ENCODE measurements at places on chromosomes 1 and 21.

DNA sequence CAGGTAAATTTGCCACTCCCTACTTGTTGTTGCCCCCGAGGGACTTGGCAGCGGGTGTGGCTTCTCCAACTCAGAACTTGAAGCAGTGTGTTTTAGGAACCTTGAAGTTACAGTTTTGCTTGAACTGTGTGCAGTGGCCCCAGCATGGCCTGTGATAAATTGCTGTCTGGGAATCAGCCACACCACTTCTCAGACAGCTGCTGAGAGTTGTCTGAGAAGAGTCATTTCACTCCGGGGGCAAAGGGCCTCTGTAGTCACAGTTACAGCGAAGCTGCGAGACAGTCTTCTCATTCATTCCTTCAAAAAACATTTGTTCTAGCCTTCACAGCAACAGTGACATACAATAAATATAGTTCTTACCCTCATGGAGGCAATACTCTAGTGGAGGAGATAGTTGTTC lies 70.3 kb downstream of the PROX1 start:
- no peak for DNase-seq

- no peak for DNase-seq
Measured at GRCh38 chr1:207951652-207952051, 40.7 kb upstream of the CD34 start.

- no peak for DNase-seq
Measured at GRCh38 chr1:103561643-103562395, 9.6 kb upstream of the AMY2B start.

DNA sequence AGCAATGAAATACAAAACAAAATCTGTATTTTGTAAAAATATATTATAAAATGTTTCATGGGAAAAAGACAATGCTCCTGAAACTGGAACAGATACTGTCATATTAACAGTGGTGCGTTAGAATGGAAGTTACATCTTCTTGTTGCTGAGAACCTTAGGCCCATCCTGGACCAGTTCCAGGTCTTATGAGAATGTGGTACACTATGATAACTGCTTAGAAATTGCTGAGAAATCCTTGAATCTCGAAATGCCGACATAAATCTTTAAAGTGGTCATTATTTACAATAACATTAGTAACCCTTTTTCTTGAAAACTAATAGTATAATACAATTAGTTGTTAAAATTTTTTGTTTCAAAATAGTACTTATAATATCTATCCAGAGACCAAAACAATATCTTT lies 747.9 kb upstream of the NCAM2 start:
- no peak for DNase-seq

DNA sequence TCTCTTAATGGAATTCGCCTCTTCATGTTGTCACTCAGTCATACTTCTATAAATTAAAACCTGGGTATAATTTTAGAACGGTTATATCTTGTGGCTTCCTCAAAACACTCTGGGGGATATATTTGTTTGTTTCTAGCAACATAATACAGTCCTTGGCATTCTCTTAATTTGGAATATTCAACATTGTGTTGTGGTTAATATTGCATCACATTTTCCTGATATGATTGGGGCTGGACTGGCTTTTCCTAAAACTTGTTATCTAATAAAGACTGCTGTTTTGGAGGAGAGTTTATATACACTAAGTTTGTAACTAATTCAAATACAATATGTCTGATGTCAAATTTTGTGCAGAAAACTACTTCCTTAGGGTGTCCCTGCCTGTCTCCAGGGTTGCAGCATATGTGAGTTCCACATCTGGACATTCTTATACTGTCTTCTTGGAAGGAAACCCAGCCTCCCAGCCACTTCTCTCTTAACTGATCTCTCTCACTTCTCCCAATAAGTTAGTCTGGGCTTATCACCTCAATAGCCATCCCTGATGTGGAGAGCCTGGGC lies 892.6 kb downstream of the MRPL39 start:
- DNase-seq = no peak

DNA sequence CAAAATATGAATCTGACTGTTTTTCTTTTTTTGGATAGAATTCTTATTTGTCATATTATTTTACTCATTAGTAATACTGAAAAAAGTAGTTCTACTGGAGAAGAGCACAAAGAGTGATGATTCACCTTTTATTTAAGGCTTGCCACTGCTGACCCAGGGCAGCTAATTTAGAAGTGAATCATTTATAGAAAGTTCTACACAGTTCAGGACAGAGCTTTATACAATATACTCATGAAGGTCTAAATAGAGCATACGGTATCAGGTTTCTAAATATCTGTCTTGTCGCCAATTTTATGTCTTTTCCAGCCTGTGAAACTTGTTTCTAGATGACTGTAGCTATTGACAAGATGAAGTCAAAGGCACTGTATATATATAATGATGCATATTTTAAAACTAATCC lies 25.0 kb downstream of the GIPC2 start:
- DNase-seq = no peak

DNA sequence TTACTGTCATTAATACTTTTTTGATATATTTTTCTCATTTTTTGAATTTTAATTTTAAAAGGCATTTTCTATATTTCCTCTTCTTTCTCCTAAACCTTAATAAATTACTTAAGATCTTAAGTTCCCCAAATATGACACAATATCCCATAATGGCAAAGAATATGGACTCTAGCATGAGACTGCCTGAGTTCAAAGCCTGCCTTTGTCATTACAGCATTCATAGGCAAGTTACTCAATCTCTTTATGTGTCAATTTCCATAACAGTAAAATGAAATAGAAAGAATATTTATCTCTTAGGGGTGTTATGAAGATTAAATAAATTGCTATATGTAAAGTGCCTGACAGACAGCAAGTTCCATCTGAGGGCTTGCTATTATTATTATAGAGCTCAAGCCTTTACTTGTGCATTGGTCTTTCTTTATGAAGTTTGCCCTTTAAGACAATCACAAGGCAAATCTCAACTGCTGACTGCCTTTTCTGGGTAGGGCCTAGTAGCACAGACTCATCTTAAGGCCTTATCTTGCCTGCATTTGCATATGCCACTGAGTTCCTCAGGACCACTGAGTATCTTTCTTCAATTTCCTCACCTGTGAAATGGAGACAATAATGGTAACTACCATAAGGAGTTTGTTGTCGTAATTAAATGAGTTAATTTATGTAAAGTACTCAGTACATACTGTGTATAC lies 231.0 kb downstream of the NRIP1 start:
- no peak for DNase-seq

DNA sequence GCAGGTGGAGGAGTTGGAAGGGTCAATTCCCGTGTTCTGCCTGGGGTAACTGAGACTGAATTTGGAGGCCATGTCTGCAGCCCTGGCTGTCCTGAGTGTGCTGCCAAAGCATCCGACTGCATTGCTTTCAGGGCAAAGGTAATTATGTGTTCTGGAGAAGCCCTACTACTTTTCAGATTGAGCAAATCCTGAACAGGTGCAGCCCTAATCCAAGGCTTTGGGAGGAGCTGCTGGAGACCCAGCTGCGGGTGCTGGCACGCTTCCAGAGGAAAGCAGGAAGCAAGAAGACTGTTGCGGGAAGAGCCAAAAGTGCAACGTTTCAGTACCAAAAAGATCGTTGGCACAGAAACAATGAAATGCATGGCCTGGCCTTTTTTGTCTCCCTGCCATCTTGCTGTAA lies 73.7 kb upstream of the NRIP1 start:
- DNase-seq = no peak
